Body of pancreas (tissue), 4 donors: ENCODE measurements at places on chromosomes 16 and 17. TPM values are rescaled to one million over a fixed set of nuclear protein-coding genes. Genes with fewer than 3 reads are reported as not detected.

Gene CX3CL1
- total RNA-seq, result 19.1 TPM

- H3K27ac ChIP-seq, result no peak overlapping the region
- no peak overlapping the region for H3K4me3 ChIP-seq
- no peaks in the 10 kb centered on the region for H3K4me1 ChIP-seq
- H3K36me3 ChIP-seq, result no peaks in the 10 kb centered on the region
- H3K27me3 ChIP-seq, result no peaks in the 10 kb centered on the region
Observed at GRCh38 chr17:66885417-66885816, 50.5 kb downstream of the CACNG5 start.

- H3K36me3 ChIP-seq, result peaks cover 5% of the 10 kb centered on the region
- H3K4me3 ChIP-seq, result no peak overlapping the region
- H3K4me1 ChIP-seq, result peaks cover 55% of the 10 kb centered on the region
- DNase-seq, result no peak
- peak overlapping the region; percentile 36 for H3K27ac ChIP-seq
- no peaks in the 10 kb centered on the region for H3K27me3 ChIP-seq
Observed at GRCh38 chr16:31880322-31880979, 6.8 kb downstream of the ZNF267 start.

Gene MYLK3
- 0.26 TPM for total RNA-seq

Gene EVPLL
- total RNA-seq, result not detected

DNA sequence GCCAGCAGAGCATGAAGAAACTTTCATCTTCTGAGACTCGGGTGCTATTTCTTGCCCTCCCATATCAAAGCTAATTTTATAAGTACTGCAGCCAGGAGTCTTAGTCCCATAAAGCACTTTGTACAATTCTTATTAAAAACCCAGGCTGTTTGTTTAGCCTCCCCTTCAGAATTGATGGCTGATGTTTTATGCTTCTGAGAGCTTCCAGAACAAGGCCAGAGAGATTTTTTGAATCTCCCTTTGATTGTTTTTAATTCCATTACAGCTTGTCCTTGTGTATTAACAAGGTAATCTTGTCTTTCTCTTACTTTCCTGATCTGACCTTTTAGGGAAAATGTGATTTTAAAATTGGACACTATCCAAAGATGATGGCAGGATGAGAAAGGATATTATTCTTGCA, 16.3 kb downstream of the COQ7 start:
- no peak overlapping the region for H3K4me3 ChIP-seq
- H3K27me3 ChIP-seq, result no peaks in the 10 kb centered on the region
- H3K27ac ChIP-seq, result no peak overlapping the region
- H3K4me1 ChIP-seq, result peaks cover 15% of the 10 kb centered on the region
- H3K36me3 ChIP-seq, result peaks cover 7% of the 10 kb centered on the region

- no peak overlapping the region for H3K4me3 ChIP-seq
- no peak overlapping the region for H3K27ac ChIP-seq
- peaks cover 6% of the 10 kb centered on the region for H3K4me1 ChIP-seq
- no peak for DNase-seq
- H3K36me3 ChIP-seq, result no peaks in the 10 kb centered on the region
- no peaks in the 10 kb centered on the region for H3K27me3 ChIP-seq
Observed at GRCh38 chr16:77335652-77336234, 99.1 kb downstream of the ADAMTS18 start.

Gene C16orf89
- 2.6 TPM for total RNA-seq

GRCh38 chr17:50934672-50935220, 68.6 kb upstream of the TOB1 start:
- H3K27me3 ChIP-seq, result no peaks in the 10 kb centered on the region
- no peaks in the 10 kb centered on the region for H3K36me3 ChIP-seq
- H3K4me3 ChIP-seq, result no peak overlapping the region
- peak overlapping the region; percentile 99 for H3K27ac ChIP-seq
- peaks cover 56% of the 10 kb centered on the region for H3K4me1 ChIP-seq
- no peak for DNase-seq

DNA sequence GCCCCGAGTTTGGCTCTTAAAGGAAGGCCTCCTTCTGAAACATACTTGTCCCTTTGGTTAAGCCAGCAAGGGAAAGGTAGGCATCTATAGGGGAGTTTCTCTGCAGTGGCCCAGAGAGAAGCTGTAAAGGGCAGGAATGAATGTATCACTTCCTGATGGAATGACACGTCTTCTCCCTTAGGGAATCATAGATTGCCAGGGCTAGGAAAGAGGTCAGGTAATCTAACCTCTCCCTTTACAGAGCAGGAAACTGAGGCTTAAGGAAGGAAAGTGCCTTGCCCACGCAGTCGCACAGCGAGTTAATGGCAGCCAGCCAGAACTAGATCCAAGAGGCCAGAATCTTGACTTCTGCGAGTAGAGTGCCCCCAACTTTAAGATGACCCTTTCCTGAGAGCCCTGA, 66.1 kb downstream of the NEUROD2 start:
- H3K27me3 ChIP-seq, result no peaks in the 10 kb centered on the region
- no peaks in the 10 kb centered on the region for H3K36me3 ChIP-seq
- peaks cover 9% of the 10 kb centered on the region for H3K4me1 ChIP-seq

Gene CRYBA1
- not detected for total RNA-seq

Gene DOC2B
- total RNA-seq, result 22.4 TPM
